ENCODE measurements at places on chromosomes 1 and 21.

GRCh38 chr1:77095236-77095635 is 124.0 kb downstream of the PIGK start:
- no peak for DNase-seq

GRCh38 chr1:55478742-55479141 is 263.6 kb upstream of the USP24 start:
- peak; percentile 62 for DNase-seq

GRCh38 chr1:50333595-50333974 is 89.7 kb downstream of the DMRTA2 start:
- DNase-seq: peak; percentile 30

DNA sequence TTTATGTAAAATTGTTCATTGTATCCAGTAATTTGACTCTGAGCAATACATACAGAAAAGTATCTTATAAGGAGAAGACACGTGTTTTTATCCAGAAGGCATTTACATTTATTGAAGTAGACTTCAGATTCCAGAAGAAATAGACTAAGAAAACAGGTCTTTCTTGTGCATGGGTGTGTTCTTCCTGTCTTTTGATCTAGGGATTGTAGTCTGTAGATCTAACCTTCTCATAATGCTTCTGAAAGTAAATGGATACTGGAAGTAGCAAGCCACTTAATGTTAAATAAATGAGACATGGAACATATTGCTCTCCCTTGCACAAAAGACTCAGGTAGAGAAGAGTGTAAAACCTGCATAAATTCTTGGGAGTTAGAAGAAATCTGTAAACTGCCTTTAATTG is 853.2 kb upstream of the B3GALT2 start:
- no peak for DNase-seq

Data from fibroblast of skin of back (primary cell).